Activated T-helper 2 cell treated with anti-CD3 and anti-CD28 coated beads, Interferon-gamma antibody, Interleukin-2, Interleukin-4, amounts not matched to agents 10 μg/mL and 5 μg/mL and 100 μg/mL, durations not matched to agents 14 hours and 24 hours and 36 hours (primary cell): ENCODE measurements at places on chromosomes 2 and 18. TPM values are rescaled to one million over a fixed set of nuclear protein-coding genes. Genes with fewer than 3 reads are reported as not detected.

GRCh38 chr2:199612509-199613130 is 154.9 kb upstream of the SATB2 start:
- no peak for DNase-seq

DNA sequence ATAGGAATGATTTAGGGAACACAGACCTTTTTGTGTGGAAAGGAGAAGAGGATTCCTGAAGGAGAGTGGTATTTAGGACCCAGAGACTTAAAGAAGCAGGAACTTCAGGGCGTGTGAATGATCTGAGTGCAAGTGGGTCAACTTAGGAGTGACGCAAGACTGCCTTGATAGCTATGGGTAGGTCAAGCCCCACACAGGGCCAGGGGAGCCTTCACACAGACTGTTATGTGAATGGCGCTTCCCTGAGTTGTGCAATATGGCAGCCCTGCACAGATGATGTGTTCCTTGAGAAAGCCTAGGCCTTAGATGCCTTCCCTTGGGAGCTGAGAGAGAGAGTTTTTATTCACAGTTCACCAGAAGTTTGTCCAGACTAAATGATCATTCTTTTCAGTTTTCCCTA is 47.1 kb upstream of the IGFBP5 start:
- no peak for DNase-seq

GRCh38 chr18:7619676-7620075 is 52.6 kb downstream of the PTPRM start:
- no peak for DNase-seq

- DNase-seq: no peak
Observed at GRCh38 chr2:197285361-197285760, 25.2 kb downstream of the ANKRD44 start.

GRCh38 chr2:402721-403120 is 114.8 kb upstream of the ALKAL2 start:
- DNase-seq: no peak

- DNase-seq: no peak
Observed at GRCh38 chr18:33232318-33232626, 208.2 kb downstream of the CCDC178 start.

DNA sequence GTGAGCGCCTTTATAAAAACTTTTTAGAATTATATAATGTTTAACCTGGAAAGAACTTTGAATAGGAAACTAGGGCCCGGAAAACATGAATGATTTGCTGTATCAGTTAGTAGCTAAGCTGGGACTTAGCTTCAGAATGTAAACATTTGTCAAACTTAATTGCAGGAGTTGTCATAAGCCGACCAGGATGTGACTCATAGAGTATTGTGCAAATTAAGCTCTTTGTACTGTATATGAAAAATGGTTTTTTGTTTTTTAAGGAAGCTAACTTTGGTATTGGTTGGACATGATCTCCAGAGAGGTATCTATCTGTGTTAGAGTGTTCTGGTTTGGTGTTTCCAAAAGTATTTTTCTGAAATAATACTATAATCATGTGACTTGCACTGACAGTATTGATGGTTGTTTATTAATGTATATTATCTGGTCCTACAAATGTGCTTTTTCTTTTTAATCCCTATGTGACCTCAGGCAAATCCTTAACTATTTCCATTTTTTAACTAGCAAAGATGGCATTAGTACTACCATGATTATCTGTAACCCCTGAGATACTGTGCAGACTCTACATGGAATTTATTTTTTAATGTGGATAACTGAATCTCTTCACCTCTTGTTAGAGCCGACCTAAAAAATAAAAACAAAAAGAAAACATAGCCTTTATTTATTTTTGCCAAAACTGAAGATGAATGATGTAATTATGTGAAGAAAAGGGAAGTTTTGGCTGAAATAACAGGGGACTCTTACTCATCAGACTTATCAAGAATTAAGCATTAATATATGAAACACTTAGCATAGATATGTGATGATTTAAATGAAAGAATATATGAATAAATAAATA is 11.7 kb downstream of the YIPF4 start:
- DNase-seq: no peak

DNA sequence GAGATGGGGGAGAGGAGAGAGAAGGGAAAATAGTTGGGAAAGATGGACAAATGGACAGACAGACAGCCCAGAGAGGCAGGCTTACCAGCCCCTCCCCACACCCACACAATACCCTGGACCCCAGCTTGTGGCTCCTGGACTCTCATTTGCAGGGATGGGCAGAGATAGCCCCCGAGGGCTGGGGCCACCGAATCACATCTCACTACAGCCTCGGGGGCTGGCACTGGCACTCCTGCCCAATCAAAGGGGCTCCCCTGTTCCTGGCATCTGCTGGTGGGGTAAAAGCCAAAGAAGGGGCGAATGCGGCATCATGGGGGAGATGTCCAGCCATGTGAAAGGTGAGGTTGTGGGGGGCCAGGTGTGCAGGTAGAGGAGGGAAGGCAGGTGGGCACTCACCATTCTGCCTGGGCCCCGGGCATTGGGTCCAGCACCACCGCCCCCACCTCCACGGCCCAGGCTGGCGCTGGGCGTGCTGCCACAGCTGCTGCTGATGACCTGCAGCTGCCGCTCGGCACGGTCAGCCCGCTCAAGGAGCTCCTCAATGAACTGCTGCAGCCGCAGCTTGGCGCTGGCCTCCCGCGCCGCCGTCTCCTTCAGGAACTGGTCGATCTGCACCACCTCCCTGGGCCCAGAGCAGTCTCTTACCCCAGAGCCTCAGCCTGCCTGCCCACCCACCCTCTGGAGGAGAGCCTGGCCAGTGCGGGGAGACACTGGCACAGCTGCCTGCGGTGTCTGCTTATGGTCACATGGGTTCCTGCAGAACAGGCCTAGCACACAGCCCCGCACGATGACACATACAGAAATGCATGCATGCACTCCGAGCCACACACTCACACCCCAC is 18.0 kb downstream of the FBXO41 start:
- no peak for DNase-seq

GRCh38 chr2:119486886-119487285 is 37.4 kb downstream of the SCTR start:
- no peak for DNase-seq

DNA sequence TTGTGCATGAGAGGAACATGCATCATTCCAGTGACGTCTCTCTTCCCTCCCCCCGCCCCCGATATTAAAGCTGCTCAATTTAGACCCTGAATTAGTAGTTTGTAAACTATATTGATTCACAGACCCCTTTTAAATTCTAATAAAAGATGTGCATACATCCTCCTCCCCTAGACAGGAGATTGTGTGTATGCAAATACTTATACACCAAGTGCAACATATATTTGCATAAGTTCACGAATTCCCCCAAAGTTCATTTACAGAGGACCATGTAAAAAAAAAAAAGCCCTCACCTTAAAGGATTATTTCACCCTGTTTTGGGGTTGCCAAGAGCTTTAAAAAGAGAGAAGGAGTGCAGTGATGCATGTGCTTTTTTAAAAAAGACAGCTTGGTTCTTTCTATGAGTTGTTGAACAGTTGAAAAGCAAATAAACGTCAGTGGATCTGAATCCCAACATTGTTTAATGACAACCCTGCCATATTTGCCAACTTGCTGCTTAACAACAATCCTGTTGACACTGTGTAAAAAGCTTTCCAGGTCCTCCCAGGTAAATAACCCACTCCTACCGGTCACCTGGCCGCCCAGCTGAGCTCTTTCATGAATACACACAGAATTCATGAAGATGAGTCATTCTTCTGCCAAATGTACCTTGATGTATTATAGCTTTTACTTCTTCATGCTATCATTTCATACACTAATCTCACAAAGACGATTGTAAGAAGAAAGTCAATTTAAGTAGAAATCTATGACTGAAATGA is 211.5 kb downstream of the IKZF2 start:
- no peak for DNase-seq

GRCh38 chr18:73670039-73670438 is 477.6 kb downstream of the FBXO15 start:
- no peak for DNase-seq

DNA sequence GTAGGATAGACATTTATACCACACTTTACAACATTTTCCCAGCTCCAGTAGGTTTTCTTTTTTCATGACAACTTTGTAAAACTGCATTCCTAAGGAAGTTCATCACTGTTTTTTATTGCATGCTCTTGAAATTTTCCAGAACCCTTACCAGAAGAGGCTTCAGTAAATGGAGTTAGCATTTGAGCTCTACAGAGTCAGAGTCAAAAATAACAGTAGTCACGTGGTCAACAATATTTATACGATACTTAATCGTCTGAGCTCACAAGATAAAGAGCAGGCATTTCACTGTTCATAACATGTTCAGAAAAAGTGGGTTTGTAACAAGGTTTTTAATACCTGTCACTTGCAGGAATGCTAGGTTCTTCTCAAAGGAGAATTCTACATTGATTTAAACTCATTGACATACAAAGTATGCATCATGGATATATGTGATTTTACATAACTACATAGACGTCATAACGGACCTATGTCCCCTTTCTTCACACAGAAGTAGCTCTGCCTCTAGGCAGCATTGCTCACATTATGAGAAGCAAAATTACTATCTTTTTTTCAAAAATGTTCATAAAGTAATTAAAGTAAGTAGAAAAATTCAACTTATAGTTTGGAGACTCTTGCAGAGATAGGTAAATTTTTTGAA is 187.0 kb upstream of the COL3A1 start:
- DNase-seq: no peak

DNA sequence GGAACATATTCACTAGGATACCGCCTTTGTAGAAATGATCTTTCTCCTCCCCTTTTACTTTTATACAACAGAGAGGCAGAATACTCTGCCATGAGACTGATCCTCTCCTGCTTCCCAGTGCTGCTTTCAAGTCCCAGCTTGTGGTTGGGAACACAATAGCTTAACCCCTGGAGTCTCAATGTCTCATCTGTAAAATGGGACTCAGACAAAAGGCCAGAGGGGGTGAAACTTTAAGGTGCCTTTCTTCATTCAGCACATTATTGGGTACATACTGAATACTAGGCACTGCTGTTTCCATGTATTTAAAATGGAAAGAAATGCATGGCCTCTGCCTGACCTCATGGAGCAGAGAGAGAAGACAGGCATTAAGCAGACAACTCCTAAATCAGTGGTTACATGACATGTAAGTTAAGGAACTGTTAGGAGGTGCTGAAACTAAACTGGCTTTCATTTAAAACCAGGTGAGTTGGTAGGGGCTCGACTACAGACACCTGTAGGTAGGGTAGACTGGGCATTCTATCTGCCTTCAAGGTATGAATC is 53.8 kb downstream of the MAP4K4 start:
- DNase-seq: no peak

DNA sequence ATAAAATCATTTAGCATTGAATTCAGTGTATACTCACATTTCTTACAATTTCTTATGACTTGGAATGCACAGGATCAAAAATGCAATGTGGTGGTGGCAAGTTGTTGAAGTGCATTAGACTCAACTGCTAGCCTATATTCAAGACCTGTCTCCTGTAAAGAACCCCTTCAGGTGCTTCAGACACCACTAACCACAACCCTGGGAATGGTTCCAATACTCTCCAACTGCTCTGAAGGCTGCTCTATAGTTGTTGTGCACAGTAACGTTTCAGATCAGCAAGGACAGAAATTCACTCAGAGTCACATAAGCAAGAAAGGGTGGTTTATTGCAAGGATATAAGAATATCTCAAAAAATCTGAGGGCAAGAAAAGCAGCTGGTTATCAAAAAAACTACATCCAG is 6.5 kb downstream of the GKN1 start:
- DNase-seq: no peak

- no peak for DNase-seq
Observed at GRCh38 chr2:53519918-53520841, 247.4 kb upstream of the CHAC2 start.

DNA sequence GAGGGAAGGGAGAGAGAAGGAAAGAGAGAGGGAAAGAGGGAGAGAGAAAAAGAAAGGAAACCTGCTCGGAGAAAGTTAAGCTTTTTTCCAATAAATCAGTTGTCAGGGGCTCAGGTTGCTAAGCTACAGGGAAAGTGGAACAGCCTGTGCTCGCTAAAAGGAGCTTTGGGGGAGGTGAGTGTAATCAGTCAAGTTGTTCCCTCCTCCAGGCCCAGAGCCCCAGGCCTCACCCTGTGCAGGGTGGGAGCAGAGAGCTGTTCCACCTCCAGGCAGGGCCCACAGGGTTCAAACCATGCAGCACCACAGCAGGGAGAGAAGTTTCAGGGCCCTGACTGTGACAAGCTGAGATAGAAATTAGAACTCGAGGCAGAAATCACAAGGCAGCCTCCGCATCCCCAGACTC is 56.4 kb upstream of the PPP1CB start:
- DNase-seq: no peak

GRCh38 chr2:72695676-72696075 is 130.2 kb downstream of the EXOC6B start:
- DNase-seq: no peak

- DNase-seq: no peak
Observed at GRCh38 chr2:190478572-190479195, 55.8 kb downstream of the NEMP2 start.

The GATA6 gene
- total RNA-seq: not detected in 2 replicates

The HOXD8 gene
- total RNA-seq: not detected in 2 replicates

The CFC1B gene
- not detected in 2 replicates for total RNA-seq

The AMER3 gene
- total RNA-seq: not detected in 2 replicates

The PSD4 gene
- total RNA-seq: 313 and 319 TPM in 2 replicates
